ENCODE measurements at places on chromosomes 2 and 18.

- DNase-seq = no peak
These were observed 67.9 kb downstream of the HNRNPLL start for GRCh38 chr2:38534746-38535403.

DNA sequence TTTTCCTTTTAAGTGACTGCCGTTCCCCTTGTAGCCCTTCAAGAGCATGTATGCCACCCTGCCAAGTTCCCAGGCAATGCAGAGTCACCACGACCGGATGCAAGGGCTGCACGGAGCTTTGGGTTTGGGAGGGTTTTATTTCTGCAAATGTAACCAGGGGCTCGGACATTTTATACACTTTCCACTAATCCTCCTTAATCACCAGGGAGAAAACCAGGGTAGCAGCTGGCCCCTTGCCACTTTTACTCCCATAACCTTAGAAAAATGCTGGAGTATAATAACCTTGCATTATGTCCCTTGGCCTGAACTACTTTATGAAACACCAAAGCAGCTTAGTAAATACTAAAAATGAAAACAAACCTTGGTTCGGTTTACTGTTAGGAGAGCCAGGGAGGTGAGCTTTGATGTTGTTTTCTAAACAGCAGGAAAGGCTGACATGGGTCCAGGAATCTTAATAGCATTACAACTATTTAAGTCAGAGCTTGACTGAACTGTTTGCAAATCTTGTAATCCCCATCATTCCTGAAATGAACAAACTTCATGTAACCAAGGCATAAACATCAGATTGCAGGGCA is 152.8 kb upstream of the RIOK3 start:
- no peak for DNase-seq

GRCh38 chr2:169746240-169746639 is 12.6 kb downstream of the KLHL23 start:
- DNase-seq = no peak

DNA sequence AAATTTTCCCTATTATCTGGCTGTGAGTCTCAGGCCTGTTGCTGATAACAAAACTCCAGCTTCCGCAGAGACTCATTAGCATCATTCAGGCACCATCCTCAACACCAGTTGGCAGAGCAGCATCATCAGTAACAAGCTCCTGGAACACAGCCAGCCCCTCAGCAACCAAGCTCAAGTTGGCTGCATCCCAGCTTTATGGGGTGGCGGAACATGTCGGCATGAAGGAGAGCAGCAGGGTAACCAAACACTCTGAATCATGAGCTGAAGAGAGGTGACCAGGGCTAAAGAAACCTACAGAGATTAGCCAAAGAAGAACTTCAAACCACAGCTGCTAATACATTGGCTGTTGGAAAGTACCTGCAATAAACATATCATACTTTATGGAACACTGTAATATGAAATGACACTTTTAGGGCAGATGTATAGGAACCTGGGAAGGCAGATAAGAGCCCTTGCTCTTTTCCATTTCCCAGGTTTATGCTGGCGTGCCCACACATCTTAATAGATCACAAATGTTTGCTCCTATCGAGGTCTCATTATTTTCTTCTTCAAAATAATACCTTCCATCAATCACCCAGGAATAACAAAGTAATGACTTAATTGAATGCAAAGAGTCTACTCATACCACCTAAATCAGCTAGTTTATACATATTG is 63.8 kb downstream of the PDE11A start:
- DNase-seq = peak; percentile 52

- DNase-seq = no peak
These were observed 38.7 kb downstream of the INPP4A start for GRCh38 chr2:98483257-98483861.

- DNase-seq = no peak
These were observed 111.8 kb downstream of the RAB3GAP1 start for GRCh38 chr2:135163901-135164300.

GRCh38 chr2:11774600-11774999 is 28.2 kb downstream of the LPIN1 start:
- DNase-seq = no peak

GRCh38 chr2:192885569-192886160 is 690.9 kb upstream of the TMEFF2 start:
- DNase-seq = no peak

- DNase-seq = no peak
These were observed 21.1 kb downstream of the ILKAP start for GRCh38 chr2:238182362-238182761.

All from EL (cell line).